ENCODE measurements at places on chromosomes 6 and 20.

GRCh38 chr20:38222923-38223742 is 37.4 kb downstream of the KIAA1755 start:
- no peak for DNase-seq
- no peak overlapping the region for H3K4me3 ChIP-seq

GRCh38 chr20:45985573-45985972 is 13.6 kb upstream of the ZNF335 start:
- no peak for DNase-seq
- no peaks in the 10 kb centered on the region for H3K4me1 ChIP-seq
- no peak overlapping the region for H3K27ac ChIP-seq
- no peaks in the 10 kb centered on the region for H3K36me3 ChIP-seq
- H3K27me3 ChIP-seq, result no peaks in the 10 kb centered on the region

GRCh38 chr20:12902992-12903391 is 105.8 kb upstream of the SPTLC3 start:
- no peak for DNase-seq
- no peaks in the 10 kb centered on the region for H3K27me3 ChIP-seq
- no peaks in the 10 kb centered on the region for H3K4me1 ChIP-seq

DNA sequence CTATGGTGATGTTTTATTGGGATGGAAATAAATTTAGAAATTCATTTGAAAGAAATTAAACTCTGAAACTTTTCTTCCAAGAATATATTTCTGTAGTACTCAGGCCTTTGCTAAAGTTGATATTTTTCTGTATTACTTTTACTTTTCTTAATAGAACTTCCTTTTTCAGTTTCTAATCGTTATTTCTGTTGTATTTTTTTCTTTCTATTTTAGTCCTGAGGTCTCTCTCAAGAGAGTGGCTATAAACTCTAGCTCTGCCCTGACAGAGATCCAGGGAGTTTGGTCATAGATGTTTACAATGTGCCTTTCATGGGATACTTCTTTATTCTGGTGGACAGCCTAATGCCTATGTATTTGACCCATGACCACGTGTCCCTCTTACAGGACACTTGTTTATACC is 51.0 kb downstream of the OR2B6 start:
- H3K27me3 ChIP-seq, result no peaks in the 10 kb centered on the region
- no peaks in the 10 kb centered on the region for H3K4me1 ChIP-seq
- H3K27ac ChIP-seq, result no peak overlapping the region
- no peak for DNase-seq
- no peak overlapping the region for H3K4me3 ChIP-seq

GRCh38 chr6:26309731-26310142 is 55.3 kb upstream of the BTN3A2 start:
- no peaks in the 10 kb centered on the region for H3K4me1 ChIP-seq
- H3K36me3 ChIP-seq, result no peaks in the 10 kb centered on the region
- no peak overlapping the region for H3K27ac ChIP-seq
- H3K4me3 ChIP-seq, result no peak overlapping the region
- DNase-seq, result no peak
- H3K27me3 ChIP-seq, result no peaks in the 10 kb centered on the region

Measured in SK-N-SH (cell line).